Activated T-helper 2 cell treated with anti-CD3 and anti-CD28 coated beads, Interferon-gamma antibody, Interleukin-2, Interleukin-4, amounts not matched to agents 10 μg/mL and 5 μg/mL and 100 μg/mL, durations not matched to agents 14 hours and 24 hours and 36 hours (primary cell): ENCODE measurements at places on chromosomes 6 and 20. TPM values are rescaled to one million over a fixed set of nuclear protein-coding genes. Genes with fewer than 3 reads are reported as not detected.

DNA sequence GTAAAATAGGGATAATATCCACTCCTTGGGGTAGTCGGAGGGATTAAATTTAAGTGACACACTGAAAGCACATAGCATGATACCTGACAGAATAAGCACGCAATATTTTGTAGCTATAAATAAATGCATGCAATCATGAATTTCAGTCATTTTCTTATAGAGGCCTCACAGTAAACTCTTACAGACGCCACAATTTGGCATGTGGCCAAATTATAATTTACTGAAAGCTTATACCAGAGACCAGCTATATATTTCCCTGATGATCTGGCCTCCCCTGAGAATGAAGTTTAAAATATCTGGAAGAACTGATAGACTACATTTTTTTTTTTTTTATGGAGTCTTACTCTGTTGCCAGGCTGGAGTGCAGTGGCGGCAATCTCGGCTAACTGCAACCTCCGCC is 40.9 kb downstream of the QRSL1 start:
- no peak for DNase-seq

DNA sequence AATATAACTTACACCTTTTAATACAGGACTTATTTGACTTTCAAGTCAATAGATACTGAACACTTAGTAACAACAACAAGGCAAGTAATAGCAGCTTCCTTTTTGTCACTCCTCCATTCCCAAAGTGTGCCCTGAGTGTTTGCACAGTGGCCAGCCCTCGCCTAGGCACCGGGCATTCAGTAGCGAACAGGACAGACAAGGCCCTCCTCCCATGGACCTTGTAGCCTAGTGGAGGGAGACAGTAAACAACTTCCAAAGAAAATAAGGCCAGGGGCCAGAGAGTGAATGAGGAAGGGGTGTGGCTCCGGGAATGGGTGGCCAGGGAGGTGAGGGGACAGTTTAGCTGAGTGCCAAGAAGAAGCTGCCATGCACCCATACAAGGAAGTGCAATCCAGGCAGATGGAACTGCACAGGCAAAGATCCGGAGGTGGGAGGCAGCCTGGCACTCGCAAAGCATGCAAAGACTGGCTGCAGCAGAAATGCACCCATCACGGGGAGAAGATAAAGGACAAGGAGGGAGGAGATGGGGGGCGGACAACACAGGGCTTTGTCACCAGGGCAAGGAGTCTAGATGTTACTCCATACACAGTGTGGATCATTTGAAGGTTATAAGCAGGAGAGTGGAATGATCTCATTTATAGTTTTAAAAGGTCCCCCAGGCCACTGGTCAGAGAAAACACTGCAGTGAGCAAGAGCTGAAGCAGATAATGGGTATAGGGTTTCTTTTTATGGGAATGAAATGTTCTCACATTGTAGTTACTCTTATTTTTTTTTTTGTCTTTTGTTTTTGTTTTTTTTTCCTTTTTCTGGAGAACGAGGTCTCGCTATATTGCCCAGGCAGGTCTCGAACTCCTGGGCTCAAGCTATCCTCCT is 32.2 kb downstream of the ATP9A start:
- DNase-seq = no peak

DNA sequence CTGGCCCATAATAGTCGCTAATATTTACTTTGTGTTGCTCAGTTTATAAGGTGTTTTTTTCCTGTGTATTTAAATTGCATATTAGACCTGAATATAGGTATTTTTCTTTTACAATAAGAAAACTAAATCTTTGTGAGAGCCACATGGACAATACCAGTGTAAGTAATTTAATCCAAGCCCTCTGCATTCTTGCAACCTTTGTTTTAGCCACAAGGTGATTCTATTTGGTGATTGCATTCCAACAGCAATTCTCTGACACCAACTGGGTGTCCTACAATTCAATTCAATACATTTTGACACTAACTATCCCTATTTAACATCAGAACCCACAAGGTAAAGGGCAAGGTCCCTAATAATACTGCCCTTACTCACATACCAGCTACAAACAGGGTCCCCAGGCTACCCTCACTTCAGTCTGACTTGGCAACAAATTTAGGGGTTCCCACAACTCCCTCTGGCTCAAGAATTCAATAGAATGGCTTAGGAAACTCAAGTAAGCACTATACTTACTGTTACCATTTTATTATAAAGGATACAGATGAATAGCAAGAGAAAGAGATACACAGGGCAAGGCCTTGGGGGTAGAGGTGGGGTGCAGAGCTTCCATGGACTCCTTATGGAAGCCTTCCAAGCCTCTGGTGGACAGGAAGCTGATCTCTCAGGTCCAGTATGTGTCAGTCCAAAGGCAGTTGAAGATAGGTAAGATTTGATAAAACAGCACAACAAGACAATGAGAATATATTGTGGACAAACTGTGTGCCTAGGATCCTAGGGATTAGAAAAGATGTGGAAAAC is 169.3 kb downstream of the CD83 start:
- no peak for DNase-seq

DNA sequence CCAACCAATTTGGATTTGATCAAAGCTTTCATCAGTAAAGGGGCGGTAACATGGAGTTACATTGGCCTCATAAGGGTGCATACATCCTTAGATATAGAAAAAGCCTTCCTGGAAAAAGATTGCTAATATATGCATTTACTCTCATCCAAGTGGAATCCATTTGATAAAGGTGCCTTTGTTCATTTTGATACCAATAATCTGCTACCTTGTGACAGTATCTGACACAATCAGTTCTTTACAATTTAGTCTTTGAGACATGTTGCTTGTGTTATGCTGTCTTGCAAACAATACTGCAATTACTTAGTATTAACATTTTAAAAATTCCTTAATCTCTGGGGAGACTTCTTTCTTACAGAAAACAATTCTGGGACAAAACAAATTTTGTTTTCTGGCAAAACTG is 654.4 kb upstream of the SLC35B3 start:
- no peak for DNase-seq

- DNase-seq = no peak
Measured at GRCh38 chr20:46347841-46348803, 39.8 kb upstream of the CDH22 start.

GRCh38 chr6:111468329-111469012 is 14.5 kb downstream of the REV3L start:
- no peak for DNase-seq

The C6orf58 gene
- total RNA-seq = not detected in 2 replicates

The HSPA12B gene
- total RNA-seq = 0.05 TPM in 1 of 2 replicates, not detected in the other

The TMEM74B gene
- 1.2 and 1.6 TPM in 2 replicates for total RNA-seq

The OXT gene
- total RNA-seq = 0.55 TPM in 1 of 2 replicates, not detected in the other
